ENCODE measurements at places on chromosomes 1 and 21.

- no peak for DNase-seq
Measured at GRCh38 chr1:160045653-160046052, 13.9 kb upstream of the PIGM start.

- DNase-seq = no peak
Measured at GRCh38 chr1:35454176-35454575, 103.0 kb downstream of the KIAA0319L start.

DNA sequence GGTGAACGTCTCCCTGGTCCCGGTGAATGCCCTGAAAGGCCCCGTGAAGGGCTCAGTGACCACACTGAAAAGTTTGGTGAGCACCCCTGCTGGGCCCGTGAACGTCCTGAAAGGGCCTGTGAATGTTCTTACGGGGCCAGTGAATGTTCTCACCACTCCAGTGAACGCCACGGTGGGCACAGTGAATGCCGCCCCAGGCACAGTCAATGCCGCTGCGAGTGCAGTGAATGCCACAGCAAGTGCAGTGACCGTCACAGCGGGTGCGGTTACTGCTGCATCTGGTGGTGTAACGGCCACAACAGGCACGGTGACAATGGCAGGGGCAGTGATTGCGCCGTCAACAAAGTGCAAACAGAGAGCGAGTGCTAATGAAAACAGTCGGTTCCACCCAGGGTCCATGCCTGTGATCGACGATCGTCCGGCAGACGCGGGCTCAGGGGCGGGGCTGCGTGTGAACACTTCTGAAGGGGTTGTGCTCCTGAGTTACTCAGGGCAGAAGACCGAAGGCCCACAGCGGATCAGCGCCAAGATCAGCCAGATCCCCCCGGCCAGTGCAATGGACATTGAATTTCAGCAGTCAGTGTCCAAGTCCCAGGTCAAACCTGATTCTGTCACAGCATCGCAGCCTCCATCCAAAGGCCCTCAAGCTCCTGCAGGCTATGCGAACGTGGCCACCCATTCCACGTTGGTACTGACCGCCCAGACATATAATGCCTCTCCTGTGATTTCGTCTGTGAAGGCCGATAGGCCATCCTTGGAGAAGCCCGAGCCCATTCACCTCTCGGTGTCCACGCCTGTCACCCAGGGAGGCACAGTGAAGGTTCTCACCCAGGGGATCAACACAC, 41.5 kb downstream of the ZBTB17 start:
- DNase-seq = no peak

- no peak for DNase-seq
Measured at GRCh38 chr1:31412732-31413404, at the start of gene SERINC2. Gene SERINC2 (plus strand): TSS chr1:31413213. CDS start chr1:31413266, 53 bp downstream.

- no peak for DNase-seq
Measured at GRCh38 chr1:244391761-244392160, 59.9 kb downstream of the ADSS2 start.

- no peak for DNase-seq
Measured at GRCh38 chr1:208231881-208232661, 12.1 kb downstream of the PLXNA2 start.

- DNase-seq = no peak
Measured at GRCh38 chr21:39874759-39875158, 7.5 kb downstream of the PCP4 start.

DNA sequence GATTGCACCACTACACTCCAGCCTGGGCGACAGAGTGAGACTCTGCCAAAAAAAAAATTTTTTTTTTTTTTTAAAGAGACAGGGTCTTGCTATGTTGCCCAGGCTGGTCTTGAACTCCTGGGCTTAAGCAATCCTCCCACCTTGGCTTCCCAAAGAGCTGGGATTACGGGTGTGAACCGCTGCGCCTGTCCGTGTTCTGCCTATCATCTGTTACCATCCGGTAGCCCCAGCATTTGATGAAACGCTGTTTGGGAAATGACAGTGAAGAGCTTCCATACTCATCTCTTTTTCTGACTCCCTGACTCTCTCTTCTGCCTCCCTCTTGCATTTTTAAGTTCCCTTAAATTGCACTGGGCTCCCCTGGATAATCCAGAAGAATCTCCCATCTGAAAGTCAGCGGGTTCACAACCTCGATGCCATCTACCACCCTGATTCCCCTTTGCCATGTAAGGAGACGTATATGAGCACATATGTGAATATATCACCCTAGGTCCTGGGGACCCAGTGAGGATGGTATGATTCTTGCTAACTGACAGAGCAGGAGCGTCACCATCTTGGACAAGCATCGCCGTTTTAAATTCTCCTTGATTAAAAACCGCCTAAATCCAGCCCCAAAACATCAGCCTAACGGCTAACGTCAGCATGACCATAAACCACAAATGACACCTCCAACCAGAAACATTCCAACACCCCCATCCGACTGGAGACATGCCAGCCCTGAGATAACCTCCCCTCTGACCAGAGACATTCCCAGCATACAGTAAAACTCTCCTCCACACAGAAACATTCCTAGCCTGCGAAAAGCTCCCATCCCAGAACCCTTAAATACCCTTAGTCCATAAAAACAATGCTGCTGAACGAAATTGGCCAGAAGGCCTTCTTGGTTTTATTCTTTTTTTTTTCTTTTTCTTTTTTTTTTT, 12.4 kb downstream of the TNFRSF8 start:
- DNase-seq = no peak

DNA sequence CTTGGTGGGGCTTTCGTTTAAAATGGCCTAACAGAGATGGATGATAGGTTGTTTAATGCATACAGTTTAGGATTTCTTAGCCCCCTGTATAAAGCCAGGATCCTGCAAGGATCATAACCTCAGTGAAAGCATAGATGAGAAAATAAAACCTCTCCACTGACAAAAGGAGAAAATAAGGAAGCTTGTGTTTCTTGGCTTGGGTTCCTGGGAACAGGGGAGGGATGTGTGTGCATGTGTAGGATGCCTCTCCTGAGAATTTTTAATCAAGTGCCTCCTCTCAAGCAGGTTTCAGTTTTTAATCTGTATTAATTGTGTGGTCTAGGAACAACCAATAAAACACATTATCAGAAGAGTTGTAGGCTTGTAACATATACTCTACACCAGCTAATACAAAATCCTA, 26.1 kb downstream of the PRKACB start:
- no peak for DNase-seq

DNA sequence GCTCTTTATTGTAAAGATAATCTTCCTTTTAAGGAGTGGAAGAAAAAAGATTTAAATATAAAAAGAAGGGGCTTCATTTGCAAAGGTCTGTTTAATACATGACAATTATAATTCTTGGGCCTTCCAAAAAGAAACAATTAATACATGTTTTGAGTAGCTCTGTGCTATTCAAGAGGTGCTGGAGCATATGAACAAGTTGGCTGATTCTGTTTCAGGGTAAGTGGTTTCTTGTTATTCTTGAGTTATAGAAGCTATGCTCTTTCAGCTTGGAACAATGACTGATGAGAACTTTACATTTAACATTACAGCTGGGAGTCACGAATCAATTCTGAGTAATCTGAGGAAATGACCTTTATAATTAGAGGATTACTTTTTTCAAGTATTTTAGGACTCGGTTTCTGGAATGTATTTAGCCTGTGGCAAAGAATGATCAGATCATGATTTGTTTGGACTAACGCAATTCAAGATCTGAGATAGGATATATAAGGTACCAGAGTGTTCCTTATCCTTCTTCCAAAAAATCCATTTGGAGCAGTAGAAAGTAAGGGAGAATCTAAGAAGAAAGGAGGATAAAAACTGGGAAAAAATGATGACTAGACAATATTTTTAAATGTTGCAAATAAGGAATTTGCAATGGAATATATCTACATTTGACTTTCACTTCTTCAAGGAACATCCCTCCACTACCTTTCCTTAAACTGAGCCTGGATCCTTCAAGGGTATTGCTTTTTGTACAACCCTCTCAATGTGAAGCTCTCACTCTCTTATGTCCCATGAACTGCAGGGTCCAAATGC, 77.1 kb upstream of the KCTD3 start:
- DNase-seq = no peak

DNA sequence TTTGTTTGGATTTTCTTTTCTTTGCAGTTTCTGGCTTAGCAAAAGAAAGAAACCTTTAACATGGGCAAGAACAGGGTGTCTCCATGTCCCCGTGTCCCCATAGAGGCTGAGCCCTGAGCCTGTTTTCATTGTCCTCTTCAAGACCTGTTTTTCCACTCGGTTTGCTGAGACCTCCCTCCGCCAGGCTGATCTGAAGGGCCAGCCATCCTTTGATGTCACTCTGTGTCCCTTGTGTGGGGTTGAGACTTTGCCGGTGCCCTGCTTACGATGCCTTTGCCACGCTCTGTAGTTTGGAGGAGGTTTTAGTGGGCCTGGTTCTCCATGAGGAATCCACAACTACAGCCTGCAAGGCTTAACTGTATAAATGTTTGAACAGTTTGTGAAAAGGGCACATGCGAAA, 23.8 kb downstream of the IFNGR2 start:
- no peak for DNase-seq

- DNase-seq = no peak
Measured at GRCh38 chr1:153848805-153849204, 73.6 kb downstream of the SLC27A3 start.

DNA sequence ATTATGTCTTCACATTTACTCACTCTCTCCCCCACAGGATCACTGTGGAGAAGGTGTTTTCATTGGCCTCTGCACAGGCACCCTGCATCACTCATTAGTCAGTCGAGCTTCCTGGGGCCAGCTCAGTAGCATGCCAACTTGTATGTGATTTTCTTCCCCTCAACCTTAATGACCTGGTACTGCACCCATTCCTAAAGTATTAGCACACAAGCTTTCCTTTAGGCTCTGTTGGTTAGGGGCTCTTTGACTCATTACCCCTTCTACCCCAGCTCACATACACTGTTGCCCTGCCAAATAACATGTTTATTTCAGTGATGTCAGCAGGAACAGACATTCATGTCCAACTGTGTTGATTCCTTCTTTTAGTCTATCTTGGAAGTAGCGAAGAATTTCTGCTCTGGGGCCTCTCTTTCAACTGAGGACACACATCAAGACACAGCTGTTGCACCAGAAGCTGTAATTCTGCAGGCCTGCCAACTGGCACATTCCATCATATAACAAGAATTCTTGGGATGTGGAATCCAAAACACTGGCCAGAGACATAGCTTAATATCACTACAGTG, 603.5 kb upstream of the ADAMTS5 start:
- DNase-seq = no peak

- DNase-seq = no peak
Measured at GRCh38 chr21:26443867-26444266, 129.2 kb downstream of the CYYR1 start.

DNA sequence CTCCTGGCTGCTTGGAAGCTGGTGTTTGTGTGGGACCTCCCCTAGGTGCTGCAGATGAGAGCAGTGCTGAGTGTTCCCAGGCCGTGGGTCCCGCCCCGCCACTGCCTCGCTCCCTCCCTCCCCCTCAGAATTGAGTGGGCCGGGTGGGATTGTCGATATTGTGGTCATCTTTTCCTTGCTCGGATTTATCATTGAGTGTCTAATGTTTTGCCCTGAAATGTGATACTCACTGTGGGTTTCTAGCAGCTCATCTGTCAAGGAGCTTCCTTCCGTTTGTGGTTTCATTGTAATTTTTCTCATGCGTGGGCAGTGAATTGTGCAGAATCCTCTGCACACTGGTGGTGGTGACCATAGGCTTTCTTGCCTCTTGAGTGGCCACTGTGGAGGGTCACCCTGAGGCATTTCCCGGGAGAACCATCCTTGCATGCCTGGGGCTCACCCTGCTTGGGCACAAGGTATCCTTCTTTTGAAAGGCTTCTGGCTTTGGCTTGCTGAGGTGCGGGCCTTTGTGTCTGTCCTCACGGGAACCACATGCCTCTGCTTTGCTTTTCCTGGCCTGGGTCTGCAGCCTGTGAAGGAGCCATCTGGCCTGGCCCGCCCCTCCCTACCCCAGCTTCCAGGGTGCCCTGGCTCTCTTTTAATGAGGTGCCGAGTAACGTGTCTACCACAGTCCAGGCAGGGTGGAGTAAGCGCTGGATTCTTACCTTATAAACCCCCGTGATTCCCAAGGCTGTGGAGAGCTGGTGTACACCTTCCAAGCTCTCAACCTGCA, 25.6 kb downstream of the SLX9 start:
- DNase-seq = no peak

DNA sequence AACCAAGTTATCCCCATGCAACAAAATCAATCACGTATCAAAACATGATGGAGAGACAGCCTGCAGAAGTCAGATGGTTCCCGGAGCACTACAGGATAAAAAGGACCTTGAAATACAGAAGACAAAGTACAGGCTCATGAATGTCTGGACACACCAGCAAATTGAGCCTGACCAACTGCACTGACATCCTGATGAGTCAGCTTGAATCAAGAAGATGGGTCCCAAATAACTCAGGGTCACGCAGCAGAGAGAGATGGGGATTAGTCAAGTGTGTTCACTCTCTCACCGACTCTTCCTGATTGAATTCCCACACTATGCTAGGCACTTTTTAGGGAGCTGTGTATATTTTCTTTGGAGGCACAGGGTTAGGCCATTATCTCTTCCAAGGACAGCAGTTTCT, 71.1 kb upstream of the DIRAS3 start:
- no peak for DNase-seq

DNA sequence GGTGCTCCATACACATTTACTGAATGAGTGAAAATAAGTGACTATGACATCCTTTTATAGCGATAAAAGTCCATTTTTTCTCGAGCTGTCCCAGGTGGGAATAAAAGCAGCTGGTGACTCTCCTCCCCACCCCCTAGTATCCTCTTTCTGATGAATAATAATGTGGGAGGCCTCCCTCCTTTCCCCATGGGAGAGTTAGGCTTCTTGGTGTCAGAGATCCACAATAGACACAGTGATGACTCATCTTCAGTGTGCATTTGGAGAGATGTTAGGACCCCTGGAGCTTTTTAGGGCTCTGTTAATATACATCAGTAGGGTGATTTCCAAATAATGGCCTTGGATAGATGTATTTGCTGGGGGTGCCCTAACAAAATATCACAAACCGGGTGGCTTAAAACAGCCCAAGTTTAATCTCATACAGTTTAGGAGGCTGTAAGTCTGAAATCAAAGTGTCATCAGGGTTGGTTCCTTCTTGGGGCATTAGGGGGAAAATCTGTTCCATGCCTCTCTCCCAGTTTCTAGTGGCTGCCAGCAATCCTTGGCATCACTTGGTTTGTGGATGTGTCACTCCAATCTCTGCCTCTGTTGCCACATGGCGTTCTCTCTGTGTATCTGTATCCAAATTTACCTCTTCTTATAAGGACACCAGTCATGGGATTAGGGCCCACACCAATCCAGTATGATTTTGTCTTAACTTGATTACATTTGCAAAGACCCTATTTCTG, 4.4 kb upstream of the PHC2 start:
- DNase-seq = no peak

GRCh38 chr1:177753655-177754054, 216.2 kb downstream of the SEC16B start:
- no peak for DNase-seq

GRCh38 chr1:30645807-30646206, 77.6 kb downstream of the MATN1 start:
- DNase-seq = no peak

- DNase-seq = no peak
Measured at GRCh38 chr1:233940908-233941307, 36.4 kb downstream of the SLC35F3 start.

- DNase-seq = no peak
Measured at GRCh38 chr1:117794073-117794472, 135.3 kb downstream of the GDAP2 start.

- no peak for DNase-seq
Measured at GRCh38 chr1:202305168-202305567, 36.6 kb downstream of the UBE2T start.

GRCh38 chr1:170555370-170555769, 23.4 kb downstream of the GORAB start:
- no peak for DNase-seq

- no peak for DNase-seq
Measured at GRCh38 chr1:72178266-72178665, 104.1 kb downstream of the NEGR1 start.

GRCh38 chr21:41111681-41112080, 56.3 kb upstream of the BACE2 start:
- no peak for DNase-seq
